ENCODE measurements at places on chromosomes 1 and 21. TPM values are rescaled to one million over a fixed set of nuclear protein-coding genes. Genes with fewer than 3 reads are reported as not detected.

S100A2 gene
- total RNA-seq = 2.9 TPM

RHD gene
- total RNA-seq = not detected

GSTM5 gene
- total RNA-seq = 2.0 TPM

AMY1C gene
- total RNA-seq = not detected

CDC14A gene
- 10.6 TPM for total RNA-seq

CD48 gene
- total RNA-seq = 9.0 TPM

HSPB7 gene
- 430 TPM for total RNA-seq

- no peak for DNase-seq
These were observed 35.8 kb downstream of the LHX4 start for GRCh38 chr1:180265871-180266270.

DNA sequence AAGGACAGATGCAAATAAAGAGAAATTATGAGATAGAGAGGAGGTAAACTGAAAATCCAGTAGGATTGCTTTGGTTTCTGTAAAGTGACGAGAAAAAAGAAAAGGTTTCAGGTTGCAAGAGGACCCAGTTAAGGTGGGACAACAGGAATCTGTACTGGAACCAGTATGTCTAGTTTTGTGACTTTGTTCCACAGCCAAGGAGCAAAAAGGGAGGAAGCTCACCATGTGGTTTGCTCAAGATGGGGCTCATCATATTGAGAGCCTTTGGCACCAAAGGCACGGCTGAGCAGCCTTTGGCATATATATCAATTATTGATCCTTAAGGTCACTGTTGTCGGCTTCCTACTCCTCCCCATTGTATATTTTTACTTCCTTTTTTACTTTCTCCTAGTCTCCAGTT is 1.8 kb upstream of the ZDHHC18 start:
- DNase-seq = no peak

DNA sequence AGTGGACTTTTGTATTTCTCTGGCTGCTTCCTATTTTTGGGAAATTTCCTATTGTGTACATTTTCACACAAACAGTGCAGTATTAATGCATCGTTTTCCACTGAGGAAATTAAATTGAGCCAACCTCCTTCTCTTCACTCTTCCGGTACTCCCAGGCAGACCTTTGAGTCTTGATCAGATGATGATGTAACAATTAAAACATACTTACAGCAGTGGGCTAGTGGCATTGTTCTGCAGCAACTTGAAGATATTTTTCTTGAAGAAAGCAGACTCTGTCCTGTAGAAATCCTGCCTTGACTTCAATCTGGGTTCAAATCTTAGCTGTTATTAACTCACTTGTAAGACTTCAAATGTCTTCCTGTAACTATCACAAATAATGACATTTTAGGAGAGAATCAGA is 19.0 kb upstream of the TMEM200B start:
- no peak for DNase-seq

DNA sequence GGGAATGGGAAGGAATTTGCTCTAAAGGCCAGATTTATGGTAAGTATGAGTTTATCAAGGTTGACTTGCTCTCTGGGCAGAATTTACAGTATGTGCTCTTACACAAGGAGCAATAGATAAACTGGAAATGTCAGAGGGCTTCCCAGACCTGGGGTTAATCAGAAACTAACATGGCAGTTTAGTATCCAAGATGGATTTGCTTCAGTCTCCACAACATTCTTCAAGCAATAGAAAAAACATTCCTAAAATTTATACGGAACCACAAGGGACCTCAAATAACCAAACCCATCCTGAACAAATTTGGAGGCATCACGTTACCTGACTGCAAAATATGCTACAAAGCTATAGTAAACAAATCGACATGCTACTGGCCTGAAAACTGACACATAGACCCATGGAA is 606.7 kb upstream of the CHRM3 start:
- DNase-seq = no peak

- no peak for DNase-seq
These were observed 134.0 kb downstream of the FAM78B start for GRCh38 chr1:166032572-166033371.

- DNase-seq = no peak
These were observed 350.9 kb downstream of the LTN1 start for GRCh38 chr21:28641731-28642130.

GRCh38 chr1:108199781-108200686 is at the start of gene SLC25A24:
TSS of gene SLC25A24 (minus strand) at chr1:108200343. CDS start at chr1:108200138, 205 bp downstream.
- DNase-seq = peak; percentile 25

DNA sequence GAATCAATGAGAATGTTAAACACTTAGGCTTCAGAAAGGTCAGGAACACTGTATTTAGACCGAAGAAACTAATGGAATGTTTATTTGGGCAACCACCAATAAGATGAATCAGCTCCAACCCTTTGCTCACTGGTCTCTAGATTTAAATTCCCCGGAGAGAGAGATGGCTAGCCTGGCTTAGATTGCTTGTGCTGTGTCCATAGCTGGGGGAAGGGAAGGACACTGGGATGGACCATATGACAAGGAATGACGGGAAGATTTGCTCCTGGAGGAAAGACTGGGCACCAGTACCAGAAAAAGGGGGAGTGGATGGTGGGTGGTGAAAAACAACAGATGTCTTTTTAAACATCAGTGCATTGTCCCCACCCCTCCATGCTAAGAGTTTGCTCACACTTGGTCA is 426.6 kb downstream of the DUSP10 start:
- DNase-seq = no peak

DNA sequence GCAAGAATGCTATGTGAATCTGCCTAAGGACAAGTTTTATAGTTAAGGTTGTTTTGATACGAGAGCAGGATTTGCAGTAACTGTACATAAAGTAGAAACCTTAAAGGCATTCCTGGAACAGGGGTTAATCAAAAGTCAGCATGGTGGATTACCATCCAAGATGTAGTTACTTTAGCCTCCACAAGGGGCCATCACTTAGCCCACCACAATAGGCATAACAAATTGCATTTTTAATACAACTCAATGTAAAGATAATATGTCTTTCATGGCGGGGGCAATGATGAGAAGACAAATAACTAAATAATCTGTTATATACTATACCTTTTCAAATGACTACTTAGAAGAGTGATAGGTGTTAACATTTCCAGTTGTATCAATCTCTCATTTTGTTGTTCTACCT is 611.2 kb upstream of the ADGRL4 start:
- DNase-seq = no peak

DNA sequence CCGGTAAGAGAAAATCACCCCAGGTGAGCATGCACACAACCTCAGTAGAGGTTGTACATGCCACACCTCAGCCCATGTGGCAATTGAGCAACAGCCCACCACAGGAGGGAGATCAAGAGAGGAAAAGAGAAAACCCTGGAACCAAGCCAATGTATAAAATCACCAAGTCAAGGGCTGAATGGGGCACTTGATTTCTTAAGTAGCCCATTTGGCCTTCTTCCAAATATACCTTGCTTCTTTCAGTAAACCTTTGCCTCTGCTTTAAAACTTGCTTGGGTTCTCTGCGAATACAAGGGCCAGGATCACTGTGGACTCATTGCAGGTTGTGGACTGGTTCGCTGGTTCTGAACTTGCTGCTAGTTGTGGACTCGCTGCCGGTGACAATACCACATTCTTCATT is 1814.0 kb downstream of the PLA2G4A start:
- no peak for DNase-seq

GRCh38 chr1:4931486-4931885 is 277.1 kb downstream of the AJAP1 start:
- DNase-seq = no peak

DNA sequence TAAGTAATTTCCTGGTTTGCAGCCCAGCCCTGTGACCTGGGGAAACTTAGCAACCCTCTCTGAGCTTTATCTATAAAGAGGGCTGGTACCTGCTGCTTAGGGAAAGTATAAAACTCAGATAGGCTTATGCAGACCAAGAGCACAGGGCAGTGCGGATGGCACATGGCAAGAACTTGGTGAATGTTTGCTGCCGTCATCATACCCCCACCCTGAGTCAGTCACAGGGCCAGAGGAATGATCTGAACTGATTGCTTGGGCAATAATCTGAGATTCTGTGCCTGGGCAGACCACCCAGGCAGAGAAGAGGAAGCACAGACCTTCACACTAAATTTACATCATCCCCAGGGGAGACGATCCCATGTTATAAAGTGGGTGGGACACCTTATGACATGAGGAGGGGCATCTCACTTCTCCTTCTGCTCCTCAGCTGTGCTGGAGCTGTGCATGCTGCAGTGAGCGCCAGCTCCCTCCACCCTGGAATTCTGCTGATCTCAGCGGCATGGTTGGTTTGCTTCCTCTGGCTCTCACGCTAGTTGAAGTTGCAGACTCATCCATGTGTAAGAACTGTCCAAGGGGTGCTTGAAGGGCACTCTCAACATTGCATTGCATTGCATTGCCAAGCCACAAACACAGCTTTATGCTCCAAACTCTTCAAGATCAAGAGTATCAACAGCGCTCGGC is 197.1 kb downstream of the AJAP1 start:
- no peak for DNase-seq

DNA sequence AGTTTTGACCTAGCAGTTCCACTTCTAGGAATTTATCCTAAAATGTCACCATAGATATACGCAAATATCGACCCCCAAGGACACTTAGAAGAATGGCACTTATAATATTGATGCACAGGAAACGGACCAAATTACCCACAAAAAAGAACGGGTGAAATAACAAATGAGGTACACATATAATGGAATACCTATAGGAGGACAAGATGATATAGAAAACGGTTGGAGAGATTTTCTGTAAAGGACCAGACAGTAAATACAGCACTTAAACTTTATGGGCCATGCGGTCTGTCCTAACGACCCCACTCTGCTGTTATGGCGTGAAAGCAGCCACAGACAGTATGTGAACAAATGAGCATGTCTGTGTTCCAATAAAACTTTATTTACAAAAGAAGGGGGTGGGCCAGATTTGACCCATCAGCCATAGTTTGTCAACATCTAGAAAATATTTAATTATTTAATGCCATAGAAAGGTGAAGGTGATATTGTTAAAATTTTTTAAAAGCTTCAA is 2.4 kb downstream of the TMPRSS3 start:
- DNase-seq = no peak
